ENCODE measurements at places on chromosomes 11 and 22.

- DNase-seq, result no peak
Observed at GRCh38 chr11:129359748-129360147, 15.9 kb upstream of the BARX2 start.

- DNase-seq, result no peak
Observed at GRCh38 chr11:94457118-94458029, 36.3 kb downstream of the MRE11 start.

DNA sequence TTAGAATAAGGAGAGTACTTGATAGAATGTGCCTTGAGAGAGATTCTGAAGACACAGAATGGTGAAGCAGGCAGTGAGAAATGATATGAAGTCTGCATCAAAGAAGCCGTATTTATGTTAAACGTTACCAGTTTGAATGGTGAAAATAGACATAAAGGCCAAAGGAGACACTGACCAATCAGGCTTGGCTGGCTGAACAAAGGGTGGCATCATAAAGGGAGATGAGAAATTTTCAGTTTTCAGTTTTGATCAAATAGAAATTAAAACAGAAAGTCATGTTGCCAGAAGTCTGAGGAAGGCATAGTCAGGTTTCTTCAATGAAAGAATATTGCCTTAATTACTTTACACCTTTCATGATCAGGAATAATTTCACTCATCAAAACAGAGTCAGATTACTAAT is 6.6 kb downstream of the OR51F1 start:
- no peak for DNase-seq

GRCh38 chr11:94767701-94768601 is at the start of gene AMOTL1:
Gene AMOTL1 (plus strand): TSS chr11:94768356. CDS start chr11:94768512, 156 bp downstream.
- peak; percentile 91 for DNase-seq

- no peak for DNase-seq
Observed at GRCh38 chr11:118914178-118914918, 11.4 kb downstream of the BCL9L start.

DNA sequence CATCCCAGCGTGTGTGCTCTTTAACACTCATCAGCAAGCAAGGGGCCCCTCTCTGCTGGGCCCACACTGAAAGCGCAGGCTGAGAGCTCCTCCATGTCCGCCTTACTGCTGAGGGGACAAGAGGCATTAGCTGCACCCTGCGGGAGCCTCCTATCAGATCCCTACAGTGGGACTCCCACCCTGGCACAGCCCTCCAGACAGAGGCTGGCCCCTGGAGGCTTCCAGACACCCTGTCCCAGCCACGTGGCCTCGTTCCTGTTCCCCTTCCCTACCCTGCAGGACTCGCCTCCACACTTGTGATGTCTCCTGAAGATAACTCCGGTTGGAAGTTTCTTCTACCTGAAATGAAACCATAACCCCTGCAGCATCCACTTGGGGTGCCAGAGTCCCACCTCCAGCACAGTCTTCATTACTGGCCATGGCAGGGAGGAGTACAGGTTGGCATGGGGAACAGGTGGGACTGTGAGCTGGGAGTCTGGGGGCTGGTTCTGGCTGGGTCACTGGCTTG is 5.0 kb upstream of the SH3BP1 start:
- DNase-seq, result no peak

DNA sequence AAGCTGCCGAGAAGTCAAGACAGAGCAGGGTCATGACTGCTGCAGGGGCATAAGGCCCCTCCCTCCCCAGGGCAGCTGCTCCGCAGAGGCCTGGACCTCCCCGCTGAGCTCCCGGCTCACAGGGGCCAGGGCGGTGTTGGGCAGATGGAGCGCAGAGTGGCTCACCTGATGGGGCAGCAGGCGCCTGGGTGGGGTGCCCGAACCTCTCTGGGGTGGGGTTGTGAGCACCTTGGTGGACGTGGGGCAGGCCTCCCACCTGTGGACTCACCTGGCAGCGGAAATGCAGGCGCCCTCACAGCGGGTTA is 22.9 kb downstream of the MUC6 start:
- DNase-seq, result no peak

- no peak for DNase-seq
Observed at GRCh38 chr11:78572394-78572793, 2.3 kb downstream of the NARS2 start.

DNA sequence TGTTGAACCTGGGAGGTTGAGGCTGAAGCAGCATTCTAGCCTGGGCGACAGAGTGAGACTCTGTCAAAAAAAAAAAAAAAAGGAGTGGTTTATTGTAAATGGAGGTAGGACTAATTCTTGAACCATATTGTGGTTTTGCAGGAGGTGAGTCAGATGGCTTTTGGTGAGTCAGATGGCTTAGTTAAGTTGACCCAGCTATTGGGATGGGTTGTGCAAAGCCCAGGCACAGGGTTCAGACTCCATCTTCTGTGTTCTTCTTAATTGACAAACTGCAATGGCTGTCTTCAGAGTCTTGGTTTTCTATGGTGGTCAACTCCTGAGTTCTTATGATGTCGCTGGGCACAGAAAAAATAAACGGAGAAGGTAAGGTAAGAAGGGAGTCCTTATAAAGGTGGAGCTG is 182.7 kb downstream of the ADAMTS15 start:
- no peak for DNase-seq

DNA sequence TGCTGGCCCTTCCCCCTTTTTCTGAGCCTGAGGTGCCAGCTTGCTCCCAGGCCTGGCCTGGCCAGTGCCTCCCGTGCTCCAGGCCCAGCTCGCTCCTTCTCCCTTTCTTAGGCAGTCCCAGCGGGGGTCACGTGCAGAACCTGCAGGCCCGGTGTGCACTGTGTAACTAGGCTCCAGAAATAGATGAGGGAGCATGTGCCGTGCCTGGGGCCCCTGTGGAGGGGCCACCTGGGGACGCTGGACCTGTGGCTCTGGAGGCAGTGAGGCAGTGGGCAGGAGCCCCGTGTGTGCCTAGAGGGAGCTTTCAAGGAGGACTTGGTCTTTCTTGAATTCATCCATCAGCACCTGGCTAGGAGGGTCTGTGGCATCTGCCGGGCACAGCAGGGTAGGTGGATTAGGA is 11.5 kb downstream of the PTDSS2 start:
- DNase-seq, result no peak

- no peak for DNase-seq
Observed at GRCh38 chr11:121452609-121453150, at the start of gene SORL1-AS1. Gene SORL1-AS1 (minus strand): TSS chr11:121452967.

GRCh38 chr11:72637198-72637597 is 37.0 kb downstream of the PDE2A start:
- no peak for DNase-seq

DNA sequence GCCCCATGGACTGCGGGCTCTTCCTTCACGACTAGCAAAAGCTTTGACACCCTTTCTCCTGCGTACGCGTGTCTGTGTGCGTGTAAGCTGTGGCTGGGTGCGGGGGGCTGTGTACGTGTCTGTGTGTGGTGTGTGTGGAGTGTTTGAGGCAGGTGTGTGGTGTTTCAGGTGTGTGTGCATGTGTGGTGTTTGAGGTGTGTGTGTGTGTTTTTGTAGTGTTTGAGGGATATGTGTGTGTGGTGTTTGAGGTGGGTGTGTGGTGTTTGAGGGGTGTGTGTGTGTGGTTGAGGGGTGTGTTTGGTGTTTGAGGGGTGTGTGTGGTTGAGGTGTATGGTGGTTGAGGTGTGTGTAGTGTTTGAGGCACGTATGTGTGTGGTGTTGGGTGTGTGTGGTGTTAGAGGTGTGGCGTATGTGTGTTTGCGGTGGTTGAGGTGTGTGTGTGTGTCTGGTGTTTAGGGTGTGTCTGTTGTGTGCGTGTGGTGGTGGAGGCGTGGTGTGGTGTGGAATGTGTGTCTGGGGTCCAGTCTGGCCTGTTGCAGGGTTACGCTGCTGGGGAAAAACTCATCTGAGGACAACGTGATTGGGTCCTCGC is 687 bp upstream of the ARSA start:
- peak; percentile 26 for DNase-seq

DNA sequence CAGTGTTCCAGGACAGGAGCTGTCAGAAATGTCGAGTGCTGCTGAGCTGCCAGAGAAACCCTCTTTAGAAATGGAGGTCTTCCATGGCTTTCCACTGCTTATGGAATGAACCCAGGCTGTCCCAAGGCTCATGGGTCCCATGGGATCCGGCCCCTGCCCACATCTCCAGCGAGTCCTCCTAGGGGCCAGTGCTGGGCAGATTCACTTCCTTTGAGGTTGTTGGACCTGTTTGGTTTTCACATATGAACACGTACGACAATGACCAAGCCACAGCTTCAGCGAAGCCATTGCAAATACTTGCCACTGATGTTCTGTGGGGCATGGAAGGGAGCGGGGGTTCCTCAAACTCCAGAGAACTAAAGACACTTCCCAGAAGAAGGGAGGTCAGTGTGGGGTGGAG is 483.3 kb downstream of the TBC1D22A start:
- no peak for DNase-seq

- peak; percentile 53 for DNase-seq
Observed at GRCh38 chr22:49632199-49633009, 195.3 kb downstream of the BRD1 start.

DNA sequence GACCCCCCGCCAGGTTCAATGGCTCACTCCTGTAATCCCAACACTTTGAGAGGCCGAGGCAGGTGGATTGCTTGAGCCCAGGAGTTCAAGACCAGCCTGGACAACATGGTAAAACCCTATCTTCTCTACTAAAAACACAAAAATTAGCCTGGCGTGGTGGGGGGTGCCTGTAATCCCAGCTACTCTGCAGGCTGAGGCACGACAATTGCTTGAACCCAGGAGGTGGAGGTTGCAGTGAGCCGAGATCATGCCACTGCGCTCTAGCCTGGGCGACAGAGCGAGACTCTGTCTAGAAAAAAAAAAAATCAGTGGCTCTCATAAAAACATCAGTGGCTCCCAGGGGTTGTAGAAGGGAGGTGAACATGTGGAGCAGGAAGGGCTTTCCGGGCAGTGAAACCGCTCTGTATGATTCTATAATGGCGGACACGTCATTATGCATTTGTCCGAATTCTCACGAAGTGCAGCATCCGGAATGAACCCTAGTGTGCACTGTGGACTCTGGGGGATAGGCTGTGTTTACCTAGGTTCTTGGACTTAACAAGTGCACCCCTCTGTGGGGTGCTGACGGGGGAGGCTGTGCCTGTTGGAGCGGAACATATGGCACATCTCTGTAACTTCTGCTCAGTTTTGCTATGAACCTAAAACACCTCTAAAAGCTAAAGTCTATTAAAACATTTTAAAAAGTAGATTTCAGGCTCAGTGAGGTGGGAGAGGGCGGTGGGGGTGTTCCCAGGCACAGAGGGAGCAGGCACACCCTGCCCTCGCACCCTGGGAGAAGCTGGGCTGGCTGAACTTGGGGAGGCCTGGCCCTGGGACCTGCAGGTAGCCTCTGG is 49.1 kb upstream of the SEPTIN5 start:
- no peak for DNase-seq

GRCh38 chr22:26890870-26891269 is 233.5 kb downstream of the MIAT start:
- DNase-seq, result no peak

GRCh38 chr11:132541794-132542193 is 990.5 kb downstream of the OPCML start:
- DNase-seq, result no peak

- DNase-seq, result no peak
Observed at GRCh38 chr11:67465189-67465510, 3.9 kb downstream of the TMEM134 start.

- DNase-seq, result no peak
Observed at GRCh38 chr11:92141159-92141558, 83.5 kb upstream of the FAT3 start.

DNA sequence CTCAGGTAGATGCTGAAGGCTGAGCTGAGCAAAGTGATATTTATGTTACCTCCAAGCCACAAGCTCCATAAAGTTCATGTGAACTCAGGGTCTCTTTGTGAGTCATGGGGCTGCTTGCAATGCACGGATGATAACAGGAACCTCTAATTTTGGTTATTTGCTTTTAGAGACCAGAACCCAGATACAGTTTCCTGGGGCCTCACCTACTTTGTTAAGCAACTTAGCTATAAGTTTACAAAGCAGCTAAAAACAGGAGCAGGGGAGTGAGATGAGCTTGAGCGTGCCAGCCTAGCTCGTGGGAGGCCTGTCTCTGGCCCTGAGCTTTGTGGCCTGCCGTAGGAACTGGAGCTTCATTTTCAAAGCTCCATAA is 29.2 kb downstream of the SREBF2 start:
- DNase-seq, result no peak

GRCh38 chr22:24411256-24412004 is 16.0 kb upstream of the ADORA2A start:
- no peak for DNase-seq

GRCh38 chr11:116693593-116694348 is 79.0 kb downstream of the BUD13 start:
- no peak for DNase-seq

GRCh38 chr11:79052544-79052943 is 388.3 kb downstream of the TENM4 start:
- peak; percentile 17 for DNase-seq

- DNase-seq, result no peak
Observed at GRCh38 chr22:39482768-39483167, 19.3 kb upstream of the MIEF1 start.

DNA sequence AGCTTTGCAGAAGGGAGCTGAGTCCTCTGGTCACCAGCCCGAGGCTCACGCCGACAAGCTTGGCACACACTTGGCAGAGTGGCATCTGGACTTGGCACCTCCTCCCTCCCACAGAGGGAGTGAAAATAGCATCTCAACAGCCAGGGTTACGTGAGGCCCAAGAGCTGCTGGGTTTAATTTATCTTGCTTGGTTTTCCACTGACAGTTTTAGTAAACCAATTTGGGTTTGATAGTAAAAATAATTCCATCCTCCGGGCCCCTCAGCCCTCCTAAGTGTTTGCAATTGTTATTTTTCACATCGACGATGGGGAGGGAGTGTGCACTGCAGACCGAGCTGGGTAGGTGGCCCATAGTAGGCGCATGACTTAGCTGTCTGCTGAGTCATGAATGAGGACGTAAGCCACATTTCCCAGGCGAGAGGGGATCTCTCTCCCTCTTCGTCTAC is 107.6 kb upstream of the ASPHD2 start:
- no peak for DNase-seq

- no peak for DNase-seq
Observed at GRCh38 chr11:86292912-86293616, 9.0 kb upstream of the HIKESHI start.

DNA sequence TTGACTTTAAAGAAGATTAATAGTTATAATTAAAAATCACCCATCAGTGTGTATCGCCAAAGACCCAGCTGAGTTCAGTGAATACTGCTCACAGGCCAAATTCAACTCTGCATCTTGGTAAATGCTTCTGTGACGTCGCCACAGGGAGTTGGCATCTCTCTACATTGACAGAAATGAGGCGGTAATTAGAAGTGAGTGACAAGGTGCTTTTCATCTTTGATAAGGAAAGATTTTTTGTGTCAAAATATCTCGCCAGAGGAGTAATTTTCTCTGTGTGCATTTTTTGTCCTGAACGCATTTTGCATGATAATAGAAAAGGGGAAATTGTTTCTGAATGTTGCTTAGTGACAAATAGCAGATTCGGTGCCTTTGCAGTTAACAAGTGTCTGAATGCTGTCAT is 345.8 kb downstream of the CNTN5 start:
- DNase-seq, result no peak

DNA sequence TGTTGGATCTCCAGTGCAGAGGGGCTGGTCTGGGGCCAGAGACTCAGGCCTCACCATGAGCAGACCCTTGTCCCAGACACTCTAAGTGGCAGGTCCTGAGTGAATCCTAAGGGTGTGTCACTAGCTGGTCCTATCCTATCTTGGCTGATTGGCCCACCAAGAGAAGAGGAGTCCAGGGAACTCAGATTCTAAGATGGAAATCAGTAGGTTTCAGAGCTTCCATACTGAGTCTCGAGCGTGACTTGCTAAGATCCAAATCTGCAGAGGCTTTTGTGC is 10.9 kb downstream of the POU2AF1 start:
- DNase-seq, result no peak

GRCh38 chr22:50447576-50448551 is 27.0 kb downstream of the SBF1 start:
- DNase-seq, result no peak
